ENCODE measurements at places on chromosomes 16 and 17.

GRCh38 chr16:69367980-69368379, 16.4 kb upstream of the TMED6 start:
- no peak for DNase-seq

GRCh38 chr16:83887080-83887479, 11.8 kb upstream of the MLYCD start:
- DNase-seq, result no peak

- no peak for DNase-seq
Observed at GRCh38 chr17:18848501-18848900, 9.4 kb upstream of the PRPSAP2 start.

GRCh38 chr16:9154567-9155410, 63.3 kb downstream of the HAPSTR1 start:
- no peak for DNase-seq

DNA sequence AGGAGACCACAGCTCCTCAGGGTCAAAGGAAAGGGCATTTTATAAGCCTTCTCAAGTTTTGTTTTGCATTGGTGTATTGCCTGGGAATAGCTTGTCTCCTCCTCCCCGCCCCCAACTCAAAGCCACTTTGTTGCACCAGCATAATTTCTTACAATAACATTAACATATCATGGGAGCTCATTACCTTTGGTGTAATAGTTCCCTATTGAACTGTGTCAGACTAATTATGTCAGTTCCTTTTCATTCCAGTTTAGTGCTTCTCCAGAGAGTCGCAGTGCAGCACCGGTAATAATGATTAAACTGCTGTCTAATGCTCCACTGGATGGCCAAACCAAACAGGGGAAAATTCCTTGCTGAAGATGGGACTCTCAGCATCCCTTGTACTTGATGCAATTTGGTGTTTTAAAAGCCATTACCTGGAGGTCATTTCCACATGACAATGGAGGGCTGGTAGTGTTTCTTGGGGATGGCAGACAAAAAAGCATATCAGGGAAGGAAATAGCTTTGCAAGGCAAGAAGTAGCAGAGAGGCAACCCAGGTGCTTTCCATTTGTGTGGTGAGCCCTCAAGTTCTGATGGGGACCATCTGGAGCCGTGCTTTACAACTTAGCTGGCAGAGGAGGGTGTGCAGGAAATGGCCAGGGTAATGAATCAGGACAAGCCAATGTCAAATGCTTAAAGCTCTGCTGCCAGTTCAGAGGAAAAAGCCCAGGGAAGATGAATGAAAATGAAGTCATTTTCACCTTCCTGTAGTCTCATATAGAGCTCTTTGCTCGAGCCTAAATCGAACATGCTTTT, 91.5 kb upstream of the NLRP1 start:
- DNase-seq, result no peak

- no peak for DNase-seq
Observed at GRCh38 chr17:63740464-63741142, 996 bp downstream of the STRADA start.

DNA sequence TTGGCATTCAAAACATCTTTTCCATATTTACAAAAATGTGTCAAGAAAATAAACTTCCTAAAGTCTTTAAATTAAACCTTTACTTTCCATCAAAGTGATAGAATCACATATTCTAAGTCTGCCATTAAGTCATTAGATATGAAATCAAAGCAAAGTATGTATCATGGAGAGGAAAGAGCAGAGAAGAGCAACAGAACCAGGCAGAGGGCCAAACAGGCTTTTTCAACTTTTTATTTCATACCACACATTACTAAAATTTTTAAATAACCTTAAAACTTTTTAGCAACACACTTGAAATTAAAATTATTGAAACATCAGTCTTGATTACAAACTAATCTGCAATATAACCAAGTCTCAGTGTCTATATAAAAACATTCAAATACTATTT, 13.8 kb downstream of the SIAH1 start:
- no peak for DNase-seq

- DNase-seq, result no peak
Observed at GRCh38 chr17:32953045-32953444, 25.1 kb downstream of the TMEM98 start.

DNA sequence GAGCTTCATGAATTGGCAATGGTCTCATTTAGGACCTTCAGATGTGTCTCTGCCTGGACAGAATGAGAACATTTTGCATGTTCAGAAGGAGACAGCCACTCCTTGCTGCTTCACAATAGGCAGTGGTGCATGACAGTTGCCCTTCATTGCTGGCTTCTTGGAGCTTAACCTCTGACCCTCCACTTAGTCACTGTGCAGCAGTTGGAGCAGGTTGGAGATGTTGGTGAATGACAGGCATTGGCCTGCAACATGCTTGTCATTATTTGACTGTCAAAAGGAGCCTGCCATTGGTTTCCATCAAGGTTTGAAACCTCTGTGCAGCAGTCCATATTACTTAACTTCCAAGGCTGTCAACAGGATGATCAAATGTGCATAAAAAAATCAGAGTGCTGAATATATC, 22.7 kb downstream of the FTO start:
- peak; percentile 40 for DNase-seq

DNA sequence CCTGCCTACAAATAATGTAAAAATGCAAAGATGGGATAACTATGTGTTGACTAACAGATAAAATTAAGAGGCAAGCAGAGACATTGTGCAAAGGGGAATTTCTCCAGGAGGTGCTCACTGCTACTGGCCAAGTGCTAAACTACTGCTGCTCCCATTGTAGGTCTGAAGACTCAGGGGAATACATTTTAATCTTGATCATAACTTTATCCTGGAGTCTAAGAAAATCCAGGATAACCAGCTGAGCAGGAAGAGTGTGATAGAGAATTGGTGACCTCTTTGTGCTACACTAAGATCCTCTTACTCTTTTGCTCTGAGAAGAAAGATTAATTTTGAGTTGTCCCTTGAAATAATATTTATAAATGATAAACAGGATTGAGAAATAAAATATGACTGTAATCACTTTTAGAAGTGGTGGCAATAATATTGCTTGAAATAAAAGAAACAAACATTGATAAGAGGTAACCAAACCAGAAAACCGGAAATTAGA, 5.9 kb downstream of the RNF43 start:
- DNase-seq, result no peak

- no peak for DNase-seq
Observed at GRCh38 chr17:80246266-80246681, 14.4 kb upstream of the RNF213 start.

DNA sequence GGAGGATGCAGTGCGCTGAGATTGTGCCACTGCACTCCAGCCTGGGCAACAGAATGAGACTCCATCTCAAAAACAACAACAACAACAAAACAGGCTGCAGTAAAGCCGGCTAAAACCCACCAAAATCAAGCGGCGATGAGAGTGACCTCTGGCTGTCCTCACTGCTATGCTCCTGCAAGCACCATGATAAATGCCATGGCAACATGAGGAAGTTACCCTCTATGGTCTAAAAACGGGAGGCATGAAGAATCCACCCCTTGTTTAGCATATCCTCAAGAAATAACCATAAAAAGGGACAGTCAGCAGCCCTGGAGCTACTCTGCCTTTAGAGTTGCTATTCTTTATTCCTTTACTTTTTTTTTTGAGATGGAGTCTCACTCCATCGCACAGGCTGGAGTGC, 8.4 kb upstream of the LGALS3BP start:
- no peak for DNase-seq

GRCh38 chr17:10814075-10814474, 10.2 kb upstream of the TMEM238L start:
- no peak for DNase-seq

- DNase-seq, result no peak
Observed at GRCh38 chr17:77353684-77354419, 213.1 kb downstream of the SEC14L1 start.

- DNase-seq, result no peak
Observed at GRCh38 chr16:84841787-84842300, 22.1 kb downstream of the CRISPLD2 start.

DNA sequence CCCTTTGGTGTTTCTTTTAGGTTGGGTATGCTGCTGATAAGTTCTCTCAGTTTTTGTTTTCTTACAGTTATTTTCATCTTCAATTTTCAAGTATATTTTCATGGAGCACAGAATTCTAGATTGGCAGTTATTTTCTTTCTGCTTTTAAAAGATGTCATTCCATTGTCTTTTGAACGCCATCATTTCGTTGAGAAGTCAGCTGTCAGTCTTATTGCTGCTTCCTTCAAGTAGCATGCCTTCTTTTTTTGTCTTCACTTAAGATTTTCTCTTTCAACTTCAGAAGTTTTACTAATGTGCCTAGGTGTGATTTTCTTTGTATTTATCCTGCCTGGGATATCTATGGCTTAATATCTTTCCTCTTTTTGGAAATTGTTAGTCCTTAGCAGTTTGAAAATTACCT, 262.2 kb upstream of the PMFBP1 start:
- DNase-seq, result no peak

DNA sequence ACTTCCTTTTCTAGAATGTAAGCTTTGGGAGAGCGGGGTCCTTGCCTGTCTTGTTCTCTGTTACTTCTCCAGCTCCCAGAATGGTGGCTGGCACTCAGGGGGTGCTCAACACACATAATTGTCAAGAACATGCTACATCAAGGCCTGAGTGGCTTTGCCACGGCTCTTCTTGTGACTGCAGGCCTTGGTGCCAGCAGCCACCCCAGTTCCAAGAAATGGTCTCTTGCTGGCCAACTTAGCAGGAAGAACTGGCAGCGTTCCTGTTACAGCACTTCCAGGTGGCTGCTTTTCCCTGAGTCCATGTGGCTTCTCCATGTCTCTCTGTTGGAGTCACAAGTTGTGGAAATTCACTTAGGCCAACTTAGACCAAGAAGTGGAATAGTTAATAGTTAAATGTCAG, 36.1 kb downstream of the PRKCB start:
- no peak for DNase-seq

- peak; percentile 86 for DNase-seq
Observed at GRCh38 chr17:45371414-45372324, 54.8 kb upstream of the MAP3K14 start.

- DNase-seq, result no peak
Observed at GRCh38 chr16:86558355-86559193, 3.5 kb upstream of the MTHFSD start.

- peak; percentile 37 for DNase-seq
Observed at GRCh38 chr17:49969134-49969759, at the start of gene DLX4. TSS of gene DLX4 (plus strand) at chr17:49969190. CDS start at chr17:49969469, 279 bp downstream.

DNA sequence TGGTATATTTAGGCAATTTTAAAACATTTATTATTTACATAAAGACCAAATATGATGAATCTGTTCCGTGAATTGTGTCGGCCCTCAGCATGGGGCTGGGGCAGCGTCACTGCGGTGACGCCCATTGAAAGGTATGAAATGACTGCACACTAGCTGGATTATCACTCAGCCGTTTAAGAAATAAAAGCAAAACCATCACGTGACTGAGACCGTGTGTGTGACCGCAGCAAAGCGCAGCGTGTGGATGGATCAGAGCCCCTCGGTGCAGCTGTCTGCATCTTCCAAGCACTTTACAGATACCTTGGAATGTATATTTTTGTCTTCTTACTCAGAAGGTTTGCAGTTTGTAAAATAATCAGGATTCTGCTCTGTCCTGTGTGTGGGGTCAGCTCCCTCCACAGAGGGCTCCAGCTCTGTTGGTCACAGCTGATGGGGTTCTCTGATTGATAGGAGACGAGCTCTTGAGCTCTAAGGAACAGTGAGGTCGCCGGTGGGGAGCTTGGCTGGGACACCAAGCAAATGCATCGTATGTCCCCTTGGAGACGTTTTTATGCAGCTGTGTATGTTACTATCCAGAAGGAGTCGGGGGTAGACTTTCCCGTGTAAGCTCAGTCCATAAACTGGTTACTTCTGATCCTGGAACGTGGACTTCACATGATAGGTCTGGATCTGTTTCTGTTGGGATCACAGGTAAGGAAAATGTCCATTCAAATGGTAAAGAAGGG, 45.1 kb downstream of the WDR45B start:
- DNase-seq, result no peak

DNA sequence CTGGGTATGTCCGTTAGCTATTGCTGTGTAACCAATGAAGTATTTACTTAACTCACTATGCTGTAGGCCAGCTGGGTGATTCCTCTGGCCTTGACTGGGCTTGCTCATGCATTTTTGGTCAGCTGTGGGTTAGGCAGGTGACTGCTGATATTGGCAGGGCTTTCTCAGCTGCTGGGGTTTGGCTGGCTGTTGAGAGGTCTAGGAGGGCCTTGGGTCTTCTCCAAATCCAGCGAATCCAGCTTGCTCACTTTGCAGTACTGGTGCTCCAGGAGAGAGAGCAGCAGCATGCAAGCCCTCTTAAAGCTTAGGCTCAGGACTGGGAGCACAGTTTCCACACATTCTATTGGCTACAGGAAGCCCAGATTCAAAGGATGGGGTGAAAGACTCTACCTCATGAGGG, 270.1 kb downstream of the PHKB start:
- no peak for DNase-seq

DNA sequence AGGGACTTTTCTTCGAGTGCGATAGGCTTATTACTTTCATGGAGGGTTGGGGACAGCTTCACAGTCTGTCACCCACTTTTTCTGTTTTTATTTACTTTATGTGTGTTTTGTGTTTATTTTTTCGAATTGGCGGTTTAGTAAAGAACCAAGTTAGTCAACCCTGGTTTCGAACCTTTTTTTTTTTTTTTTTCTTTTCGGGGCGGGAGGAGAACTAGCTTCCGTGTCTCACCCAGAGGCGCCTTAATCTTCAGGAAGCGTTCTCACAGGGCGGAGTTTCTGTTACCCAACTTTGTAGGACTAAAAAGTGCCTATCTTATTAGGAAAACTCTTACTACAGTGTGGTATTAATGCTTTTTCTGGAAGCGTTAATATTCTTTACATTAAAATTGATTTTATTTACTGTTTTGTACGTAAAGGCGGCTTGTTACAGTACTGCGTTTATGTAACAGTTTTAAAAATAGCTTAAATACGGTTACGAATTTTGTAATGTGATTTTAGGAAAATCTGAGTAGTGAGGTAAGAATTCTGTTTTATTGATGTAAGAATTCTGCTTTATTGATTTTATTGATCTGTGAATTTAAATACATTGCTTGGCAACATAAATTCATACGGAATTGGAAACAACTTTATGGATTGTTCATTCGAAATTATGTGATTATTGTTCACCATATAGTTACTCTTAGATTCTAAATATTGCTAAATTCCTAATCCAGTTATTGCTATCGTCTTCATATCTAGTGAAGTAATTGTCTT, 885 bp downstream of the ZNF207 start:
- DNase-seq, result no peak

GRCh38 chr17:78725448-78726021, 56.5 kb downstream of the CYTH1 start:
- no peak for DNase-seq

DNA sequence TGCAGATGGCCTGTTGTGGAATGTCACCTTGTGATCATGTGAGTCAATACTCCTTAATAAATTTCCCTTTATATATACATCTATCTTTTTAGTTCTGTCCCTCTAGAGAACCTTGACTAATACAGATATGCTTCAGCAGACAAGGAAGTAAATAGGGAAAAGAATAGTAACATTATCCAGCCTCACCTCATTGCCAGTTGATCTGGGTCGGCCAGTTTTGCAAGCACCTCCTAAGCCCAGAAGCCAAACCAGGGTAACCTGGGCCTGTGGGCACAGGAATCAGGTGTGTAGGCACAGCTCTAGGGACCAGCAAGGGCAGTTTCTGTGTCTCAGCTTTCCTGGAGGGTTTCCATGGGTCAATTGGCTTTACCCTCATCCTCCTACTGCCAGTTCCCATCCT, 11.9 kb upstream of the CCL17 start:
- no peak for DNase-seq

GRCh38 chr16:14013145-14013570, 58.0 kb upstream of the MRTFB start:
- no peak for DNase-seq

- DNase-seq, result peak; percentile 43
Observed at GRCh38 chr16:70703041-70703834, 17.4 kb upstream of the MTSS2 start.
